Natural killer cell (primary cell): ENCODE measurements at places on chromosomes 5 and 9. TPM values are rescaled to one million over a fixed set of nuclear protein-coding genes. Genes with fewer than 3 reads are reported as not detected.
A peak's percentile ranks its signal among the peaks of the same experiment; 100 is the strongest.

The PCDHGB1 gene
- total RNA-seq: 0.10 TPM

The CDK7 gene
- 30.6 TPM for total RNA-seq

The PCDHB9 gene
- total RNA-seq: not detected

GRCh38 chr5:78129597-78129996, 164.9 kb downstream of the AP3B1 start:
- peaks cover 12% of the 10 kb centered on the region for H3K36me3 ChIP-seq
- no peaks in the 10 kb centered on the region for H3K4me1 ChIP-seq
- H3K27me3 ChIP-seq: no peaks in the 10 kb centered on the region
- no peak overlapping the region for H3K4me3 ChIP-seq

DNA sequence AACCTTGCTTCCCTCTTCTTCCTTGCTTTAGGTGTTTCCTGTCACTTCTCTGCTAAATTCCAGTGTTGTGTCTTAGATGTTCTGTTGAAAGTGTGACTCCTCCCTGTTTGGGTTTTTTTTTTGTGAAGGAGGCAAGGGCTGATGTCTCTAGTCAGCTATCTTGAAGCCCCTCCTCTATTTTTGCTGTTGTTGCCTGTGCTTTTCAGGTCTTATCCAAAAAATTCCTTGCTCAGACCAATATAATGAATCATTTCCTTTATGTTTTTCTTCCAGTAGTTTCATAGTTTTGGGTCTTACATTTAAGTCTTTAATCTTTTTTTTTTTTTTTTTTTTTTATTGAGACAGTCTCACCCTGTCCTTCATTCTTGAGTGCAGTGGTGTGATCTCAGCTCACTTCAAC, 22.3 kb downstream of the RIC1 start:
- no peak for DNase-seq
- no peaks in the 10 kb centered on the region for H3K27me3 ChIP-seq
- no peak overlapping the region for H3K4me3 ChIP-seq
- peaks cover 3% of the 10 kb centered on the region for H3K4me1 ChIP-seq
- no peaks in the 10 kb centered on the region for H3K36me3 ChIP-seq

DNA sequence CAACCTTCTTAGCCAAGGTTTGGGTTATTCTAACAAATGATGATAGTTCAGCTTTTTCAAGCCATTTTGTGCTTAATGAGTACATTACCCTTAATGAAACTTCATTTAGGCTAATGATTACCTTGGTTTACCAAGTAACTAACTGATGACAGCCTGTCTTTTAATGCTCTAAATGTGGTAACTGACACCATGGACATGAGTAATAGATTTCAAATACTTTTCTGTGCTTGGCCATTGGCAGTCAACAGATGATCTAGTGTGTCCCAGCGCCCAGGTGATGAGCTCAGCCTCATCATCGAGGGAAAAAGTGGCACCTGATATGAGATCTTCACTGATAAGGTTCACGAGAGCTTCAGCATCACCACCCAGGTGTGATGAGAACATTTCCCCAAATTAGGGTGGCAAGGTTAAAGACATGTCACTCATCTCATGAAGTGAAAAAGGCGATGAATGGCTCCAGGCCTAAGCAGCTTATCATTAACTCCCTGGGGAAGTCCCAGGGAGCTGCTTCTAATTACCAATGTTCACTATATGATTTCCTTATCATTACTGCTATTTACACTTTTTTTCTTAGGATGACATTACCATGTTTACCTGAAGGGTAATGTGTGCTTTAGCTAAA, 296.0 kb downstream of the SPOCK1 start:
- DNase-seq: no peak
- no peaks in the 10 kb centered on the region for H3K27me3 ChIP-seq
- no peak overlapping the region for H3K27ac ChIP-seq
- no peaks in the 10 kb centered on the region for H3K36me3 ChIP-seq

DNA sequence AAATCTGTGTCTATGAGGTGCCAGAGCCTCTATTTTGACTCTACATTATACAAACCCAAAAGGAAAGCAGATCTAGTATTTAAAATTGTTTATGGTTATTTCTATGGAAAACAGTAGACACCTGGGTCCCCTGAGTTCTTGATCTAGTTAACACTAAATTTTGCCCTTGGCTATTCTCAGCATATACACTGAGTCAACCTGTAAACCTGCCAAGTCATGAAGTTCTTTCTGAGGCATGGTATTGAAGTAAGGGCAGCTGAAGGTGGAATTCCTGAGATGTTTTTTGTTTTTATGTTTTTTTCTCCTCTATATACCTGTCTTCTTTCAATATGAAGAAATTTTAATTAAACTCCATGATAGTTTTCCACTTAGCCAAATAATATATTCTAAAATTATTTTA, 120.2 kb downstream of the PDE4D start:
- H3K4me1 ChIP-seq: peaks cover 3% of the 10 kb centered on the region
- H3K36me3 ChIP-seq: no peaks in the 10 kb centered on the region
- no peak overlapping the region for H3K27ac ChIP-seq
- DNase-seq: no peak
- peaks cover 16% of the 10 kb centered on the region for H3K27me3 ChIP-seq
- no peak overlapping the region for H3K4me3 ChIP-seq

DNA sequence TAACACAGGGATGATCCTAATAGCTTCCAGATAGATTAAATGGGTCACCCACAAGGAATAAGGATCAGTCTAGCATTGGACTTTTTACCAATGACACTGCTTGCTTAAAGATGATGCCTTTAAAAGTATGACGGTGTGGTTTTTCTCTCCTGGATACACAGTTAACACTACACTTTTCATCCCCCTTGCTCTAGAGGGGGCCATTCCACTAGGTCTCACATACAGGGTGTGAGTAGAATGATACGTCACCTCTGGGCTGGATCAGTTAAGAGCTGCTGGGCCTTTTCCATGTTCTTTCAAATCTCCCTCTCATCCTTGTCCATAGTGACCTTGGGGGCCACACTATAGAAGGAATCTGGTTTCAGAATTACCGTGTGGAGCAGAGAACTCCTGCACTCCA, 140.6 kb downstream of the FSTL4 start:
- no peaks in the 10 kb centered on the region for H3K27me3 ChIP-seq
- H3K4me1 ChIP-seq: peaks cover 36% of the 10 kb centered on the region
- DNase-seq: no peak
- no peaks in the 10 kb centered on the region for H3K36me3 ChIP-seq
- H3K27ac ChIP-seq: no peak overlapping the region

GRCh38 chr5:13359344-13359743, 585.1 kb downstream of the DNAH5 start:
- no peak for DNase-seq
- H3K36me3 ChIP-seq: no peaks in the 10 kb centered on the region
- H3K27me3 ChIP-seq: no peaks in the 10 kb centered on the region
- no peaks in the 10 kb centered on the region for H3K4me1 ChIP-seq
- no peak overlapping the region for H3K27ac ChIP-seq

GRCh38 chr5:169702693-169703481, 65.8 kb downstream of the DOCK2 start:
- H3K27me3 ChIP-seq: no peaks in the 10 kb centered on the region
- no peaks in the 10 kb centered on the region for H3K4me1 ChIP-seq
- peak overlapping the region; percentile 37 for H3K27ac ChIP-seq
- no peak overlapping the region for H3K4me3 ChIP-seq
- H3K36me3 ChIP-seq: peaks cover 94% of the 10 kb centered on the region
- no peak for DNase-seq

DNA sequence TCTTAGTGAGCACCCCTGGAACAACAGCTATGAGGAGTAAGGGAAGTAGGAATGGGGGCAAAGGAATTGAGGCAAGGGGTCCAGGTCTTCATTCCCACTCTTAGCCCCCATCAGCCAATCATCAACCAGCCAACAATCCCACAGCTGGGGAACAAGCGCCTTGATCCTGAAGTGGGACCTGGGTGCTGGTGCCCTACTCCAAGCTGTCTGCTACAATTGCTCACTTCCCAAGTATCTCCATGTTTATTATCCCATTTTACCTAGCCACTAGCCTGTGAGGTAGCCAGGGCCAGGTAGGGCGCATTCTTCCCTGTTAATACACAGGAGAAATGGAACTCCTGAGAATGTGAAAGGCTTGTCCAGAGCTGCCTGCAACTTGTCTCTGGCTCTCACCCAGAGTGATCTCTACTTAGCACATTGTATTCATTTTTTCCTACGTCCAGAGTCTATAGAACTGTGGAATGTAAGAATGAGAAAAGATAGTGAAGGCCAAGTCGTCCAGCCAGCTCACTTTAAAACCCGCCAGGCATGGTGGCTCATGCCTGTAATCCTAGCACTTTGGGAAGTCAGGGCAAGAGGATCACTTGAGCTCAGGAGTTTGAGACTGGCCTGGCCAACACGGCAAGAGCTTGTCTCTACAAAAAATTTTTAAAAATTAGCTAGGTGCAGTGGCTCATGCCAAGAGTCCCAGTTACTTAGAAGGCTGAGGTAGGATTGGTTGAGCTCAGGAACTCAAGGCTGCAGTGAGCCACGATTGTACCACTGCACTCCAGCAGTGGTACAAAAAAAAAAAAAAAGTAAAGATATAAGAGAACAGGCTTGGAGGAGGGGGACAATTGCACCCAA, 6.2 kb upstream of the DNAJC18 start:
- no peak overlapping the region for H3K27ac ChIP-seq
- H3K4me1 ChIP-seq: peaks cover 5% of the 10 kb centered on the region
- no peak for DNase-seq
- no peaks in the 10 kb centered on the region for H3K36me3 ChIP-seq
- H3K27me3 ChIP-seq: no peaks in the 10 kb centered on the region

DNA sequence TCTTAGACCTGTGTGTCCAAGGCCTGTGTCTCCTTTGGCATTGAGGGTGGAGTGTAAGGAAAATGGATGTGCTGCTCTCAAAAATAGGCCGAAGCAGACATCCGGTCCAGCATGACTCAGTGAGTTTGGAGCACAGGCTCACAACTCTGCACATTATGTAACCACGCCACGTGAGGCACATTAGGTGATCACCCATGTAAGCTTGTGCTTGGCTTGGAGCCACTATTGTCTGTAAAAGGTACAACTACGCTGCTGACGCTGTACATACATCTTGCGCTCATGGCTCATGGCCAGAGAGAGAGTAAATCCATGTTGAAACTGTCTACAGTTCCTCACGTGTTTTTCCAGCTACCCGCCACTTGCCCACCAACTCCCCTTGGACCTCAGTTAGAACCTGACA, 177.5 kb downstream of the PDE4D start:
- H3K27ac ChIP-seq: no peak overlapping the region
- no peaks in the 10 kb centered on the region for H3K27me3 ChIP-seq
- no peaks in the 10 kb centered on the region for H3K4me1 ChIP-seq
- no peak for DNase-seq
- no peaks in the 10 kb centered on the region for H3K36me3 ChIP-seq

DNA sequence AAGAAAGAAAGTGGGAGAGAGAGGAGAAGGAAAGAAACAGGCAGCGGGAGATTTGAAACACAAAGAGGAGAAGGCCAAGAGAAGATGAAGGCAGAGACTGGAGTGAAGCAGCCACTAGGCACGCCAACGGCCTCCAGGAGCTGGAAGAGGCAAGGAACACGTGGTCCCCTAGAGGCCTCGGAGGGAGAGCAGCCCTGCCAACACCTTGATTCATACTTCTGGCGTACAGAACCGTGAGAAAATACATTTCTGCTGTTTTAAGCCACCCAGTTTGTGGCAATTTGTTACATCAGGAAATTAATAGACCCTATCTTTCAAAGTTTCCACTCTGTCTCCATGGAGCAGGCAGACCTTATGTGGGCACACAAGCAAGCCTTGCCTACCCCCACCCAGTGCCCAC, 133.4 kb downstream of the ACTL7B start:
- H3K36me3 ChIP-seq: no peaks in the 10 kb centered on the region
- no peaks in the 10 kb centered on the region for H3K4me1 ChIP-seq
- no peak overlapping the region for H3K27ac ChIP-seq
- H3K27me3 ChIP-seq: no peaks in the 10 kb centered on the region
- no peak overlapping the region for H3K4me3 ChIP-seq
- DNase-seq: no peak

DNA sequence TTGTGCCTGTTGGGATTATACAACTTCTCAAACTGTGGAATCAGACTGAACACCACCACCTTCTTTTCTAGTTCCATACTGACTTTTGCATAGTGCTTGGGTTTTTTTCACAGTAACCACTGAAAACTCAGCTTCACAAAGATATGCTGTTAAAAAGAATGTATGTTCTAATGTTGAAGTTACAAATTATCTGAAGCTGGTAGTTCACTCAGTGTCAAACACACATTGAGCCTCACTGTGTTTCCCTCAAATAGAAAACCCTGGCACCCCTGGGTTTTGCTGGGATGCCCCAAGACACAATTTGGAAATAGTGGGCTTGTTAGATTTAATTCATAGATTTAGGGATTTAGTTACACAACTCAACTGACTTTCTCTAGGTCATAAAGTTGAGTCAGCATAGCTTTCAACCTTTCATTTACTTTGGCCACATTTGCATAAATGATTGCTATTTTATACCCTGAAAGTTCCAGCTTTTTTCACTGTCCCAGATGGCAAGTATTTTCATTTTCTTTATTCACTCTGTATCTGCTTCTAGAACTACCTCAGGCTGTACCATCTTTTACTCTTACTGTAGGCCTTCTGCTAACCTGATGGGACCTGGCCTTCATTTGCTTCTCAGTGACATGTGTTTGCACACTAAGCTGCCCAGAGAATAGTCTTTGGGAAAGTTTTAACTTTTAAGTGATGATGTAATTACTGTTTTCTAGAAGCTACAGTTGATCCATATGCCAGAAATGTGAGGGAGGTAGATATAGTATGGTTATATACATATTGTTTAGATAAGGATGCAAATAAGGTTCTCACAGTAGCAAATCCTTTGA, 115.1 kb downstream of the CDC42SE2 start:
- no peaks in the 10 kb centered on the region for H3K27me3 ChIP-seq
- no peak overlapping the region for H3K4me3 ChIP-seq
- peaks cover 2% of the 10 kb centered on the region for H3K36me3 ChIP-seq
- peak overlapping the region; percentile 99 for H3K27ac ChIP-seq
- peak; percentile 77 for DNase-seq

DNA sequence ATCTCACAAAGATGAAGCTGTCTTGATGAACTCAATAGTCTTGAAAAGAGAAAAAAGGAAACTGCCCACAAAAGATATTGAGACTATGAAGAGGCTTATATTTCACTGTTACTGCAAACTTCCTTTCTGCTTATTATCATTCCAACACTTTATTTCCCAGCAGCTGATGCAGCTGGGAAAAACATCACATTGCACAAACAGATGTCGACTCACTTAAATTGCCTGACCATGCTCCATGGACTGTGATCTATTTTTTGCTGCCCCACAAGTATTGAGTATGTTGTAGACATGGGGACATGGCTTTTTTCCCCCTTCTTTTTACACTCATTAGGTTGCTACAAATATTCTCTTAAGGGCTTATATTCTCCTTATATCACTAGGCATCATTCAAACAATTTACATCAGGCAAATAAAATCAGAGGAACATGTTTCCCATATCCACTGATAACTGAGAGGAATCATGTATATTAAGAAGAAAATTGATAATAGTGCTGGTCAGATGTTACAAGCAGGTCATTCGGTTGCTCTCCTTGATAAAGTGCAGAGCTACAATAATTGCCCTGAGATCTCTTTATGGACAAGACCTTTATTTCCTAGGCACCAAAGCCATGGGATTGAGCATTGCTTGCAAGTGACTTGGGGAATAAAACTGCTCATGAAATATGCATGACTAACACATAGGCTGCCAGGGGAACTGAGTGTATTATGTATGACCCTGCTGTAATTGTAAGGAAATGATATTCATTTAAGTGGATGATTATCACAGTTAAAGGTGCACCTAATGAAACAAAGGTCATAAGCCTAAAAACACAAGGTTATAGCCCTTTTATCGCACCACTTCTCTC, 509.9 kb downstream of the ZNF608 start:
- H3K27ac ChIP-seq: no peak overlapping the region
- H3K4me3 ChIP-seq: no peak overlapping the region
- H3K4me1 ChIP-seq: no peaks in the 10 kb centered on the region
- no peaks in the 10 kb centered on the region for H3K36me3 ChIP-seq
- no peaks in the 10 kb centered on the region for H3K27me3 ChIP-seq
